ENCODE measurements at places on chromosomes 4 and X.
A peak's percentile ranks its signal among the peaks of the same experiment; 100 is the strongest.

DNA sequence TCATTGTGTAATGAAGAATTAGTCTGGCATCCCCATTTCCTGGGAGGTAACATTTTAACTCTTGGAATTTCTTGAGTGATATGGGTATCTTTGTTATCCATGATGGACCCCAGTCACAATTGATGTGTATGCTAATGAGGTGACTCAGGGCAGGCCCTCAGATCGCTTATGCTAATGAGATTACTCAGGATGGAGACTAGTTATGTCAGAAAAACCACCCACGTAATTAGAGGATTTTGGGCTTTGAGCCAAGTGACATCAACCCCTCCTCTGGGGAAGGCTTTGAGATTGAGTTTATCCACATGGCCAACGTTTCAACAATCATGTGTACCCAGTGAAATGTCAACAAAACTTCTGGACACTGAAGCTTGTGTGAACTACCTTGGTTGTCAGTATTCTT is 772.7 kb downstream of the STPG2 start:
- no peak for DNase-seq

- no peak for DNase-seq
These were observed 66.1 kb upstream of the IL15 start for GRCh38 chr4:141570290-141570689.

- DNase-seq = no peak
These were observed 317.0 kb downstream of the ADGRL3 start for GRCh38 chr4:61517144-61517543.

DNA sequence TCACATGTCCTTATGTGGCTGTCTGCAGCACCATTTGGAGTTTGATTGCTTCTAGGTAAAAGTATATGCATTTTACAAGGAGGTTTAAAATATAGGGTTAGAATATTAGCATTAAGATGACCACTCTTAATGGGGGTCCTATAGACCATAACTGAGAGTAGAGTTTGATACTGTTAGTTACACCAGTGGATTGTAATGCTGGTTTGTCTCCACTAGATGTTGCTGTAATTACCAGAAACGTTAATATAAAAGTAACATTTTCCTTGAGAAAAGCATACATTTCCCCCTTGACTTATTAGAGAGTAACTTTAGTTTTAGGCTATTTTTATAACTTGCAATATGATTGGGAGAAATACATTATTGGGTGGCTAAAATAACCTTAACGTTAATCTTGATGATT is 93.0 kb downstream of the ZXDA start:
- no peak for DNase-seq

- DNase-seq = no peak
These were observed 14.0 kb upstream of the HMGB3 start for GRCh38 chrX:150968862-150969720.

DNA sequence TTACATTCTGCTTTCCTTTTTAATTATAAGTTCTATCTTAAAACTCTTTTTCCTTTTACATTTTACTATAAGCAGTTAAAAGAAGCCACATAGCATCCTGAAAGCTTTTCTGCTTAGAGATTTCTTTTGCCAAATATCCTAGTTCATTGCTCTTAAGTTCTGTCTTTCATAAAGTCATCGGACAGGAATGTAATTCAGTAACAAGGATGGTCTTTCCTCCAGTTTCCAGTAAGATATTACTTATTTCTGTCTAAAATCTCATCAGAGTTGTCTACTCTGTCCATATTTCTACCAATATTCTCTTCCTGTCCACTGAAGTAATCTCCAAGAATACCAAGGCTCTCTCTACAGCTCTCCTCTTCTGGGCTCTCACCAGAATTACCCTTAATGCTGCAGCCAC is 37.5 kb upstream of the ADH1C start:
- DNase-seq = no peak

- no peak for DNase-seq
These were observed 538.3 kb upstream of the PCDH7 start for GRCh38 chr4:30181918-30182317.

- peak; percentile 36 for DNase-seq
These were observed 120.7 kb upstream of the TRIM2 start for GRCh38 chr4:153083447-153083947.
